ENCODE measurements at places on chromosomes 7 and 10. TPM values are rescaled to one million over a fixed set of nuclear protein-coding genes. Genes with fewer than 3 reads are reported as not detected.

Gene PCGF6
- 4.4 TPM for polyA plus RNA-seq

Gene CALHM1
- polyA plus RNA-seq, result 0.05 TPM

Gene GSTO2
- 1.1 TPM for polyA plus RNA-seq

Gene MYOF
- not detected for polyA plus RNA-seq

Gene IFIT3
- polyA plus RNA-seq, result 3.2 TPM

Gene CPA2
- polyA plus RNA-seq, result not detected

Gene CYP51A1
- polyA plus RNA-seq, result 11.0 TPM

Gene UBN2
- 5.9 TPM for polyA plus RNA-seq

Gene HOXA5
- polyA plus RNA-seq, result not detected

Gene RNF148
- not detected for polyA plus RNA-seq

Gene DKK1
- not detected for polyA plus RNA-seq

Gene AASS
- 1.4 TPM for polyA plus RNA-seq

- DNase-seq, result no peak
These were observed 165.8 kb downstream of the INHBA start for GRCh38 chr7:41536873-41537665.

DNA sequence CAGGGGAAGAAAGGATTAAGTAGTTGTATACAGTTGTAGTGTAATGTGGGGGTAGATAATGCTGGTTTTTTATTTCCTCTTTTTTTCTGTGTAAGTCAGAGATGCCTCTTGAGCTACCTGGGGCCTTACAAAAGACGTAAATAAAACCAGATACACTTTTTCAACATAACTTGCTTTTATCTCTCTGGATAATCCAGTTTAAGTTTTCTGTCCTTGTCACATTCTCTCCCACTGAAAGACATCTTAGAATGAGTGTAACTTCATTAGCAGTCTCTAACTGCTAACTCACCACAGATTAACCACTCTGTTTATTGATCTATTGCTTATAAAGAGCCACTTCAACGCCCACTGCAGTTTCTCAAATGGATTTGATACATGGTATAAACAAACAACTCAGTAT, 64.1 kb upstream of the LRRN3 start:
- no peak for DNase-seq

DNA sequence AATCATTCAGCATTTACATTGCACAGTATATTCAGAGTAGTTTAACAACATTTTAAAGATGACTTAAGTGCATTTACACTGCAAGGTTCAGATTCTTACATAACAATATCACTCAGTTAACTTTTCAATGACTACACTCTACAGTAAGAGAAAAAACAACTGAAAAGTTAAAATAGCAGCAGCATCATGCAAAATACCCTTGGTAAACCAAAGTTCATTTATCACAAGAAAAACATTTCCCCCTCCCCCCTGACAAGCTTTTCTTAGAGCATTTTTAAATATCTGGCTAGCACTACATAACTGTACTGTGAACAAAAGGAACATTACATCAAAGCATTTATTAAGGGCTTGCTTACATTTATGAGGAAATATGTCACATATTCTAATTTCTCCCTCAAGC, 179.5 kb upstream of the HGF start:
- no peak for DNase-seq

DNA sequence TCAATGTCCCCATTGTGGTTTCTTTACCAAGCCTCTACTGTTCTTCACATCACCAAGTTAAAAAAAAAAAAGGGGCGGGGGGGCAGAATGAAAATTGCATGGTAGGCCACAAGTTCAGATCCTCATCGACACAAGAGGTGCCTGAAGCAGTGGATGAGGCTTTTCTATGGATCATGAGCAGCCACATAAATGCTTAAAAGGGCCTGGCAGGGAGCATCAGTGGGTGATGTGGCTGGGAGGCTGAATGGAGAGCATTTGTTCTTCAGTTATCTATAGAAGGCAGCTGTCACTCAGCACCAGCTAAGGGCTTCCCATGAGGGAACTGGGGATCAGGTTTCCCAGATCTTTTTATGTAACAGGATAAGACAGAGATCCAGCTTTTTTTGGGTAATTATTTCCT, 117.9 kb downstream of the CFTR start:
- DNase-seq, result no peak

DNA sequence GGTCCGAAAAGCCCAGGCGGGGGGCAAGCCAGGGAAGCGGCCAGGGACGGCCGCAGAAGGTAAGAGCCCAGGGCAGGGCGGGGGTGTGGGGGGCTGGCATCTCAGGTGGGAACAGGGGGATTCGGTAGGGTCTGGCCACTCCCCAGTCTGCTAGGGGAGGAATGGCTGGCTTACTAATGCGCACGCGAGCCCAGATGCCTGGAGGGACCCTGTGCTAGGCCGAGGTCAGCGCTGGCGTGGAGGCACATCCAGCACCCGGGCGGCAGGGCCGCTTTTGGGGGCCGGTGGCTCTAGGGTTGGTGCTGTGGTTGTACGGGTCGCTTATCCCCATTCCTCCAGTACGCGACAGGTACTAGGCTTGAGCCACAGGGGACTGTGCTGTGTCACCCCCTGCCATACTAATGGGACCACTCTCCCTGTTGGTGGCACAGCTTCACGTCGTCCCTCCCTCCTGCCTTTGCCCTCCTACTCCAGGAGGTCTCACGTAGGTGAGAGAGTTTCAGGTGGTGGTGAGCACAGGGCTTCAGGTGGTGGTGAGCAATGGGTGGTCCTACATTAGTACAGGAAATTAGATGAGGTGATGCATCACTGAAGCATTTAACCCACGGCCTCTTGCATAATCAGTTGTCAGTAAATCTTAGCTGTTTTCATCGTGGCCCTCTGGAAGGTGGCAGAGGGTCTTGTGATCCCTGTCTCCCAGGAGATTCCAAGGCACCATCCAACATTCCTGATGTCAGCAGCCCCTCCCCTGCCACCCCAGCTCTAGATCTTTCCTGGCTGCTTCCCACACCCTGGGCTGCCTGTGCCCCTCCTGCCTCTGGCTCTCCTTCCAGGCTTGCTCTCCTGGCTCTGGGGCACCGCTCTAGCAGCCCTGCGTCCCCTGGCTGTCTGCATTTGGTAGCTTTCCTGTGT, 971 bp downstream of the AEBP1 start:
- no peak for DNase-seq

DNA sequence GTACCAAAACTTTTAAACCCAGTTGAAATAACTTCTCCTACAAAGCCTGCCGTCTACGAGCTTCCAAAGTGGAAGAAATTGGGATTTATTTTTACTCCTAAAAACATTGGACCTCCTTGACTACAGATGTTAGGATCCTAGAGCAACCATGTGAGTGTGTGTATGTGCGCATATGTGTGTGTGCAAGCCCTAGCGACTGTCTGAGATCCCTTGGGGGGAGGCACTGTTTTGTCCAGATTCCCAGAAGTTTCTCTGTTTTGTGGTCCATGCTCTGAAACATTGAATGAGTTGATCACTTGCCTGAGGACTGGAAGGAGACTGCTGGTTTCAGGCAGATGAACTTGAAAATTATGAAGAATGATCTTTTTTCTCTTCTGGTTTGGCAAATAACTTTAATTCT, 312.3 kb upstream of the ZNF32 start:
- DNase-seq, result no peak

- DNase-seq, result no peak
These were observed 44.0 kb downstream of the IMMP2L start for GRCh38 chr7:111518264-111518663.

GRCh38 chr10:129888784-129889616, 75.1 kb downstream of the EBF3 start:
- peak; percentile 27 for DNase-seq

GRCh38 chr10:70034232-70034631, 18.4 kb upstream of the MACROH2A2 start:
- no peak for DNase-seq

DNA sequence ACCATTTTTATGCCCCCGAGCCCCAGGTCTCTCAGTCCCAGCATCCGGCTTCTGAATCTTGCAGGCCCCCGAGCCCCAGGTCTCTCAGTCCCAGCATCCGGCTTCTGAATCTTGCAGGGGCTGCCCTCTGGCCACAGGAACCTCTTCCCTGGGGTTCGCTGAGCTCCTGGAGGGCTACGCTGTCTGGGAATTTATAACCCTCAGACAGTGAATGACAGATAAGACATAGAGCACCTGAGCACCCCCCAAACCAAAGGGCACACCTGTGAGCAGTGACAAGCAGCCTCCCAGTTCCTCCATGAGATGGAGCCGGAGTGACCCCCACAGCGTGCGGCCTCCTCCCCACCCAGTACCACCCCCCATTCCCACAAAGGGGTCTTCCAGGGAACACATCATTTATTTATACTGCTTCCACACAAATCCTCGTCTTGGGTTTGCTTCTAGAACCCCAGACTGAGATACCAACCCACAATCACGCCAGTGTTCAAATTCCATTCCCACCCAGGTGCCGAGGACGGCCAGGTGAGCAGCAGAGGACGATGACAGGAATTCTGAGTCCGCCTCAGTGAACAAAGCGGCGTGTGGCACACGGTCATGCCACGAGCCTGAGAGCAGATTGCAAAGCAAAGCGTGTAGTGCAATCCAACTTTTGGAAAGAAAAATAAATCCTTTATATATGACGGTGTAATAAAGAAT, 57.7 kb upstream of the FAM20C start:
- no peak for DNase-seq

DNA sequence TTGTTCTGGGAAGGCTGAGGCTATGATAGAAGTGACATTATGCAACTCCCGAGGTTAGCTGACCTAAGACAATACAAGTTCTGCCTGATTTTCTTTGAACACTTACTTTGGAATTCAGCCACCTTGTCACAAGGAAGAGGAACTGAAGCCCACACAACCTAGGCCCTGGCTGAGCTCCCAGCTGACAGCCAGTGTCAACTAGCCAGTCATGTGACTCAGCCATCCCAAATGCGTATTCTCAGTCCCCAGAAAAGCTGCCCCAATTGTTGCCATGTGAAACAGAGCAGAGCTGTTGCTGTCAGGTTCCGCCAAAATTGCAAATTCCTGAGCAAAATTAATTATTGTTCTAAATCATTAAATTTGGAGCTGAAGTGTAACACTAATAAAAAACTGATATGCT, 1010.0 kb downstream of the XPNPEP1 start:
- no peak for DNase-seq

DNA sequence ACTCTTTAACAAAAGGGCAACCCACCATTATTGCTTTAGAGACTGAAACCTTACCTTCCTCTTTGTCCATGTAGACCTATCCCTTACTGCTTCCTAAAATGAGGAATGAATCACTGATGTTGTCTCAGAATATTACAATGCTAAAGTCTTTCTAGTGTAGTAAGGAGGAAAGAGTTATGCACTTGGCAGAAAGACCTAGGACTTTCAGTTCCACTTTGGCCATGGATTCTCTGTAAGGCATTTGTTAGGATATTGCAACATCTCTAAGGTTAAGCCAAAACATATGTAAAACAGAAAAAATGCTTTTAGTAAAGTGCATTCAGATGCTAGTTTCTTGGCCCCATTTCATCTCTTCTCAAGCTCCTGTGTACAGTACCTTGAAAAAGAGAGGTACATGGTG, 230.9 kb downstream of the PARD3 start:
- no peak for DNase-seq

GRCh38 chr7:29956487-29956836, 33.1 kb downstream of the SCRN1 start:
- no peak for DNase-seq

- DNase-seq, result no peak
These were observed 724 bp downstream of the CAPZA2 start for GRCh38 chr7:116862951-116863670.

- DNase-seq, result no peak
These were observed 67.3 kb downstream of the EPDR1 start for GRCh38 chr7:37987732-37988131.

DNA sequence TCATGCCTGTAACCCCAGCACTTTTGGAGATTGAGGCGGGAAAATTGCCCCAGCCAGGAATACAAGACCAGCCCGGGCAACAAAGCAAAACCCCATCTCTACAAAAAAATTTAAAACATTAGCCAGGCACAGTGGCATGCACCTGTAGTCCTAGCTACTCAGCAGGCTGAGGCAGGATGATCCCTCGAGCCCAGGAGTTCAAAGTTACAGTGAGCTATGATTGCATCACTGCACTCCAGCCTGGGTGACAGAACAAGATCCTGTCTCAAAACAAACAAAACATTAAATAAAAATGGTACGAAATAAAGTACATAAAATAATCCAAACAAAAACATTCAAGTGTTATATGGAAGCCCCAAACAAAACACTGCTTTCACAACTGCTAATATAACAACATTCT, 125.0 kb downstream of the SNX13 start:
- DNase-seq, result no peak
